Endodermal cell (in vitro differentiated cells): ENCODE measurements at places on chromosomes 1 and 21. TPM values are rescaled to one million over a fixed set of nuclear protein-coding genes. Genes with fewer than 3 reads are reported as not detected.

DNA sequence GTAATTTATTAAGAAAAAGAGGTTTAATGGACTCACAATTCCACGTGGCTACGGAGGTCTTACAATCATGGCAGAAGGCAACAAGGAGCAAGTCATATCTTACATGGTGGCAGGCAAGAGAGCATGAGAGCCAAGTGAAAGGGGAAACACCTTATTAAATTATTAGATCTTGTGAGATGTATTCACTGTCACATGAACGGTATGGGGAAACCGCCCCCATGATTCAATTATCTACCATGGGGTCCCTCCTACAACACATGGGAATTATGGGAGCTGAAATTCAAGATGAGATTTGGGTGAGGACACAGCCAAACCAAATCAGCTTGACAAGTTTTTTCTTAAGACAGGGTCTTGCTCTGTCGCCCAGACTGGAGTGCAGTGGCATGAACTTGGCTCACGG is 14.3 kb downstream of the DAP3 start:
- DNase-seq = no peak

DNA sequence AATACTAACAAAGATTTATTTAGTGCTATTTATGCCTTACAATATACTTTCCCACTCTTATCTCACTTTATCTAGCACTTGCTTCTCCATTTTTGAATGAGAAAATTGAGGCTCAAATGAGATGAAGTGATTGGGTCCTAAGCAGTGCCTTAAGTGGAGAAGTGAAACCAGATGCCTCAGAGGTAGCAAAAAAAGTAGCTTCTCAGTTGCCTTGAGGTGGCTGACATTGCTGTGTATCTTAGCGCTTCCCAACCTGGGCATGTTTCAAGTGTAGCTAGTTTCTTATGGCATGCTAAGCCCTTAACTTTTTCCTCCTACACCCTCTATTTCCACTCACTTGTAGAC is 390.4 kb downstream of the OMA1 start:
- no peak for DNase-seq

DNA sequence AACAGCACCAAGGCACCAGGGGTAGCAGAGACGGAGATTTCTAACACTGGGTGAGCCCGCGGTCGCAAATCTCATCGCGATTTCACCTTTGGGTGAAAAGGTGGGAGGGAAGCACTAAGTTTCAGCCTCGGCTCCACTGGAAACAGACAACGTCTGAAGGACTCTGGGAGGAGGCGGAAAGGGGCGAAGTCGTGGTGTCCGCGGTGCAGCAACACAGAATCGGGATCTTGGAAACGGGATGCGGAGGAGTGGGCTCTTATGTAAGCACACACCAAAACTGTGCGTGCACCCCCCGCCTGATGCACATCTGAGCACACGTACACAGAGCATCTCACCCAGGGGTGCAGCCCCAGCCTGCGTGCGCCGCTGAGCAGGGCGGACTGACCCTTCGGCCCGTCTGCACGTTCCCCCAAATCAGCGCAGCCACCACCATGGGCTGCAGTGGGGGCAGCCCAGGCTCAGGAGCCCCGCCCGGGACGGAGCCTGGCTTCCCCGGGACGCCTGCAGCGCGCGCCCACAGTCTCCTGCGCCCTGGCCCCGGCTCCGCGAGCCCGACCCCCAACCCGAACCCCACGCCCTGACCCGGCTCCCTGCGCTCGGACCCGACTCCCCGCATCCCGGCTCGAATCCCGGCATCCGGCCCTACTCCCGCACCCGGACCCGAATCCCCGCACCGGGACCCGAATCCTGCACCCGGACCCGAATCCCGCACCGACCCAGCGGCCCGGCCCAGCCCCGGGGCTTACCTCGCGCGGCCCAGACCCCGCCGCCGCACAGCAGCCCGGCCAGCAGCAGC is 670 bp downstream of the CLSTN1 start:
- DNase-seq = peak; percentile 63

- DNase-seq = no peak
Observed at GRCh38 chr1:23481026-23481597, 2.9 kb downstream of the ASAP3 start.

- DNase-seq = no peak
Observed at GRCh38 chr1:158563853-158564252, 6.5 kb downstream of the OR6P1 start.

DNA sequence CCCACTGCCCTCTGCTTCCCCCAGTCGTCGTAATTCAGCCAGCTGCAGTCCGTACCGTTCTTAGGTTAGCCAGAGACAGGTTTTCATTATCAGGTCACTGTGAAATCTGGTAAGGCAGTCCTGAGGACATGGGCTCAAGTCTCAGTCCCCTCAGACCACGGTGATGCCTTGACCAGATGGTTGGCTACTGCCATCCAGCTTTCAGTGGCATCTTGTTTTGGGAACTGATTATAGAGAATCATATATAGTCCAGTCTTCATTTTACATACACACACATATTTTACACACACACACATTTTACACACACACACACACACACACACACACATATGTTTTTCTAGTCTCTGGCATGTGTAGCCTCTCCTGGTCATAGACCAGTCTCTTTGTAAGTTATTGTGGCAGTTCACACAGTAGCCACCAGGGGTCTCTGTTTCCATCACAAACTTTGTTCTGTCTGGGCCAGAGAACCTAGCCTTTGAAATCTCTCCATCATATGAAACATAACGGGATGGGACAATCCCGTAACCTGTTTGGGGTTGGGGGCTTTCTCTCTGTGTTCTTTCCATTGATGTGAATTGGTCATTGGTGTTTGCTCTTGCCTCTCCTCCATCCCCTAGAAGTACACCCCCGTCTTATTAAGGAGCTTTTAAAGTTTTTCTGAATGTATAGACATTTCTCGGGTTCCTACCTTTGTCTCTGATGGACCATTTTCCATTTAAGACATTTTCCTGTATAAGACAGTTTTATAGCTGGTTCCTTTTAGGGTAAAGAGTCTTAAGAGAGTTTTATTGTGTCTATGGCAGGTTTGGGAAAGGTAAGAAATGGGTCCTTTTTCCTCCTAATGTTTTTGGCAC is 8.4 kb upstream of the IKBKE start:
- peak; percentile 92 for DNase-seq

Gene DNAJC28
- total RNA-seq = 1.8 to 3.9 TPM (median 3.9 TPM) in 3 replicates
